HuH-7 (cell line): ENCODE measurements at places on chromosomes 1 and 21.

GRCh38 chr1:166176416-166176815 lies 9.6 kb upstream of the FAM78B start:
- DNase-seq: no peak

GRCh38 chr1:54305906-54306514 lies 100.2 kb downstream of the SSBP3 start:
- DNase-seq: no peak

DNA sequence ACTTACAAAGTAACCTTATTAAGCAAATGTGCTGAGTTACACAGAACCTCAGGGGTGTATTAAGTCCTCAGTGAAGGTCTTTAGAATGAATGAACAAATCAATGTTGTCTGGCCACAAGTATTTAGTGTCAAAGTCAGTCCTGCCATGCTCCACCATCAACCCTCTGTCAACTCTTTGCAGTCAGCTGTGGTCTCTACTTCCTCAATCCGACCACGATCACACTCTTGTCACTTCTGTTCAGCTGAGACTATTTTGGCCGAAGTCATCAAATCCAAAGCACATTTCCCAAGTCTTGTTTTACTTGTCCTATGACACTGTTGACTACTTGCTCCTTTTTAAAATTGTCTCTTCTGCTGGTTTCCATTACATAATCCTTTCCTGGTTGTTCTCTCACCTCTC lies 173.5 kb downstream of the ST6GALNAC5 start:
- DNase-seq: no peak

GRCh38 chr21:42316891-42317290 lies 1.7 kb upstream of the TFF3 start:
- no peak for DNase-seq

DNA sequence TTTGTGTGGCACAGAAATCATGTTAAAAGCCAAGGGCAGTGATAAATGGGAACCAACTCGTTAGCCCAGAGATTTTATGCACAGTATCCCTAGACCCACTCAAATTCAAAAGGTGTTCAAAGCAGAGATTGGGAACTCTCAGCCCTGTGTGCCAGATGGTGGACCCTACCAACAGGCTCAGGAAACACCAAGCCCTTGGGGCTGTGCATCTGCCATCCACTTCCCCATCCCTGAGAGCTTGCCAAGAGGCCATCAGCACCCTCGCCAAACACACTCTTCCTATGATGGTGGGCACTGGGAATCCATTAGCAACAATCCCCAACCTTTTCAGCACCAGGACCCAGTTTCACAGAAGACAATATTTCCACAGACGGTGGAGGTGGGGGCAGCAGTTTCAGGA lies 194.2 kb upstream of the NFIA start:
- DNase-seq: no peak

- no peak for DNase-seq
Measured at GRCh38 chr1:114040273-114041015, 61.2 kb downstream of the OLFML3 start.
